ENCODE measurements at places on chromosomes 13 and 19.

DNA sequence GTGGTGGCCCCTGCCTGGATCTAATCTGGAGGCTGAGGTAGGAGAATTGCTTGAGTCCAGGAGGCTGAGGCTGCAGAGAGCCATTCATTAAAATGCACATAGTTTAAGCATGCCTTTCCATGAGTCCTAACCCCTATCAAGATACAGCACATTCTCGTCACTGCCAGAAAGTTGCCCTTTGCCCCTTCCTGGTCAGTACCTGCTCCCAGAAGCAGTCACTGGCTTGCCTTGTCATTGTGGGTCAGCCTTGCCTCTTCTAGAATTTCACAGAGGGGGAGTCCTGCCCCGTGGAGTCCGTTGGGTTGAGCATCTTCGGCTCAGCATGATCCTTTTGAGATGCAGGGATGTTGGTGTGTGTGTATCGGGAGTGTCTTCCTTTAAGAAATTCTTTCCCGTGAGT, 10.8 kb downstream of the BICRA start:
- DNase-seq: no peak

- no peak for DNase-seq
Observed at GRCh38 chr19:35457173-35457572, 9.1 kb downstream of the FFAR2 start.

- DNase-seq: no peak
Observed at GRCh38 chr19:33957804-33958203, 161.1 kb downstream of the KCTD15 start.

DNA sequence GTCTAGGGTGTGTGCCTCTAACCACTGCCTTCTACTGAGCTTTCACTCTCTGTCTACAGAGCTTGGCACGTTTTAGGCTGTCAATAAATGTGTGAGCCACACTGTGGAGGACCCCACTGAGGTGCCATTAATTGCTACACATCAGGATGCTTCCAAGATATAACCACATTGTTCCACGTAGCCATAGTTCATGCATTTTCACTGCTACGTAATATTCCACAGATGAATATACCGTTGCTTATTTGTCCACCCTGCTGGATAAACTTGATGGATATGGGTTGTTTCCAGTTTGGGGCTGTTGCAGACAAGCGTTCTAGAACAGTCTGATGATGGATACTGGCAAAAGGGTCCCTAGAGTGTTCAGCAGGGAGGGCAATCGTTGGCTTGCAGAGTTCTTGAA, 11.3 kb upstream of the NUMBL start:
- no peak for DNase-seq

DNA sequence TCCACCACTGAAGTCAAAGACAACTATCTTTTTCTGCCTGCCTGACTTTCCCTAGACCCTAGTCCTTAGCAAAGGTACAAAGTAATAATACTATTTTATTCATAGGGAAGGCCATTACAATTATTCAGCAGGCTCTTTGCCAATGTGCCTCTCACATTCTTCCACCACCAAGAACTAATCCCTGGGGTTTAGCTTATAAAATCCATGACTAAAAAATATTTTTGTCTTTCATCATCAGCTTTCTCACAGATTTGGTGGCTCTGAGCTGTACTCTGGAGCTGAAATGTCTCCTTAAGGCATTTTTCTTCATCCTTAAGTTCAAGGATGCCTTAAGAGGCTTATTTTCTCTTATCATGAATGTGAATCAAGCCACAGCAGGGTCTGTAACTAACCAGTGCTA, 96.1 kb downstream of the OXGR1 start:
- no peak for DNase-seq

Measured in cortex of kidney (tissue), 1 donor.